ENCODE measurements at places on chromosomes 3 and 15. TPM values are rescaled to one million over a fixed set of nuclear protein-coding genes. Genes with fewer than 3 reads are reported as not detected.

- no peak overlapping the region for H3K4me3 ChIP-seq
- no peak for DNase-seq
- no peaks in the 10 kb centered on the region for H3K27me3 ChIP-seq
Measured at GRCh38 chr3:5898106-5898505, 710.6 kb downstream of the EDEM1 start.

Gene A4GNT
- 12.5 TPM for total RNA-seq

Gene GOLGA8R
- total RNA-seq = 7.9 TPM

DNA sequence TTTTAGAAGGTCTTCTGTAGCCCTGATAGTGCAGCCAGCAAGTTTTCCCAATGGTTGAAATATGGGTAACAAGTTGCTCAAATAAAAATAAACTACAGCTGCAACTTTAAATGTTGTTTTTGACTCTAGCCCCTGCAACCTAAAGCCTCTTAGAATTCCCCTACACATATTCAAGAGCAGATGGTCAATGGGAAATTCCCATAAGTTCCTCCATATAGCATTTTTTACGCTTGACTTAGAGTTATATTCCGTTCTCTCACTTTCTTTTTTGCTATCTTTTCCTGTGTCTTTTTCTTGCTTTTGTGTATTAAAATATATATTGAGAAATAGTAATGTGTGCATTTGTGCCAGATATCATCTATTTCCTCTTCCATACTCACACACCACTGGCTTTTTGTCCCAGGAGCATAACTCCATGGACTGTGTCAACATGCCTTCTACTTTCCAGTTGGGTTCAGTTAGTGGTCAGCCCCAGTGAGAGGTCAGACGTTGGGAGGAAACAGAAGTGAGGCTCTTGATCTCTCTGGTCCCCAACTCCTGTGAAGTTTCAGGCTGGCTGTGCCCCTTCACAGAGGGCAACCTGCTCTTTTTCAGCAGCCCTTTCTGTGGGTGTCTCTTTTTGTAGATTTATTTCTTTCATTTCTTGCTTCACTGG, 63.3 kb upstream of the TP63 start:
- DNase-seq = no peak
- H3K27ac ChIP-seq = no peak overlapping the region
- H3K4me3 ChIP-seq = no peak overlapping the region
- no peaks in the 10 kb centered on the region for H3K27me3 ChIP-seq
- no peaks in the 10 kb centered on the region for H3K4me1 ChIP-seq

DNA sequence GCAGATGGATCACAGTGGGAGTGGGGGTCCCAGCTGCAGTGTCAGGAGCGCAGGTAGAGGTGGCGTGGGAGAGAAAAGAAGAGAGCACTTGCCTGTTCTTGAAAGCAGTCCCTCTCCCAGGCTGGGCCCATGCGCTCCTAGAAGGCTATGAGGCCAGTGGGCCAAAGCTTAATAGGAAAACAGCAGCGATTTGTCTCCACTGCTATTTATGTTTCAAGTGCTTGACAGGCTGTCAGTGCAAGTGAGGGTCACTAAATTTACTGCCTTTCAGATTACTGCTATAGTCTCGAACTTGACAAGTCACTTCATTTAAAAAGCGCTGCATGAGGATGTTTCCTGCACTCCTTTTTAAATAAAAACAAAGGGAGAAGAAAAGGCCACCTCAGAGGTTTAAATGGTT, 239.5 kb downstream of the GAP43 start:
- peaks cover 6% of the 10 kb centered on the region for H3K4me1 ChIP-seq
- H3K27ac ChIP-seq = no peak overlapping the region
- no peaks in the 10 kb centered on the region for H3K36me3 ChIP-seq
- DNase-seq = no peak

GRCh38 chr3:126911162-126912026, 71.5 kb upstream of the PLXNA1 start:
- peak; percentile 37 for DNase-seq
- H3K4me3 ChIP-seq = no peak overlapping the region
- H3K36me3 ChIP-seq = peaks cover 4% of the 10 kb centered on the region
- peak overlapping the region; percentile 65 for H3K27ac ChIP-seq
- H3K27me3 ChIP-seq = no peaks in the 10 kb centered on the region
- peaks cover 20% of the 10 kb centered on the region for H3K4me1 ChIP-seq

Gene UQCRC1
- 568 TPM for total RNA-seq

DNA sequence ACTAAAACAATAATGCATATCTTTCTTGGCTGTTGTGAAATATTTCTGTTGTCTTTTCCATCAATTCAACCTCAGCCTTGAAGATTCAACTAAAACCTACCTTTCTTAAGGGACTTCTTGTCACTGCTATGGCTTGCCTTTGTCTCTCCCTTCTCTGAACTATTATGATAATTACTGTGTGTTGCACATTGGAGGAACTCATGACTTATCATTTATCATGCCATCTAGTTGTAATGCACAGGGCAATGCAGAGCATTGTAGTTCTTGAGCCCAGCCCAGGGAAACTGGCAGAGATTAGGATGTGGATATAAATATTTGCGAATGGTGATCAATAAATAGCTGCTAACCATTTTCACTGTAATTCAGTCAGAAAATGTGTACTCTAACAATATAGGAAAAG, 427.1 kb upstream of the FRG2C start:
- DNase-seq = no peak
- no peak overlapping the region for H3K4me3 ChIP-seq
- H3K27me3 ChIP-seq = peaks cover 4% of the 10 kb centered on the region
- no peaks in the 10 kb centered on the region for H3K36me3 ChIP-seq

- no peak overlapping the region for H3K27ac ChIP-seq
- peaks cover 9% of the 10 kb centered on the region for H3K27me3 ChIP-seq
- H3K4me3 ChIP-seq = no peak overlapping the region
- no peak for DNase-seq
- no peaks in the 10 kb centered on the region for H3K36me3 ChIP-seq
Measured at GRCh38 chr3:121624147-121624899, 31.1 kb downstream of the FBXO40 start.

- no peak for DNase-seq
- H3K4me1 ChIP-seq = no peaks in the 10 kb centered on the region
- H3K4me3 ChIP-seq = no peak overlapping the region
- no peaks in the 10 kb centered on the region for H3K27me3 ChIP-seq
- no peaks in the 10 kb centered on the region for H3K36me3 ChIP-seq
Measured at GRCh38 chr3:16668776-16669545, 63.7 kb upstream of the DAZL start.
